Glomerular endothelial cell (primary cell): ENCODE measurements at places on chromosomes 1 and 21.

- DNase-seq, result no peak
Observed at GRCh38 chr1:24735509-24736375, 9.5 kb upstream of the CLIC4 start.

DNA sequence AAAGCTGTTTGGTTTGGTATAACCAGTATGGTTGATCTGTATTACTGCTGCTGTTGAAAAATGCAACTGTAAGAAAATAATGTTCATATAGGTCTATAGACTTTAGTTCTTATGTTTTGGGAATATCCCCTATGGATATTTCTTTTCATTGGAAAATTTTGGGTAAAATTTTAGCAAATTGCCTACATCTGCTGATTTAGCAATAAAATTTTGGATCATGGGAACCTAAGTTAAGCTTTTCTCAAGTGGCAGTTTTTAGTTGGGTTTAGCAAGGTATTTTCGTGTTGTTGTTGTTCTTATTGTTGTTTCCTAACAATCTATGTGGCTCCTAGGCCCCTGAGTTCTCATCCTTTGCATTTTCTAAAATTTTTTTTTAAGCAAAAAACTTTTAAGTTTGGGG is 167.1 kb downstream of the PHTF1 start:
- no peak for DNase-seq

DNA sequence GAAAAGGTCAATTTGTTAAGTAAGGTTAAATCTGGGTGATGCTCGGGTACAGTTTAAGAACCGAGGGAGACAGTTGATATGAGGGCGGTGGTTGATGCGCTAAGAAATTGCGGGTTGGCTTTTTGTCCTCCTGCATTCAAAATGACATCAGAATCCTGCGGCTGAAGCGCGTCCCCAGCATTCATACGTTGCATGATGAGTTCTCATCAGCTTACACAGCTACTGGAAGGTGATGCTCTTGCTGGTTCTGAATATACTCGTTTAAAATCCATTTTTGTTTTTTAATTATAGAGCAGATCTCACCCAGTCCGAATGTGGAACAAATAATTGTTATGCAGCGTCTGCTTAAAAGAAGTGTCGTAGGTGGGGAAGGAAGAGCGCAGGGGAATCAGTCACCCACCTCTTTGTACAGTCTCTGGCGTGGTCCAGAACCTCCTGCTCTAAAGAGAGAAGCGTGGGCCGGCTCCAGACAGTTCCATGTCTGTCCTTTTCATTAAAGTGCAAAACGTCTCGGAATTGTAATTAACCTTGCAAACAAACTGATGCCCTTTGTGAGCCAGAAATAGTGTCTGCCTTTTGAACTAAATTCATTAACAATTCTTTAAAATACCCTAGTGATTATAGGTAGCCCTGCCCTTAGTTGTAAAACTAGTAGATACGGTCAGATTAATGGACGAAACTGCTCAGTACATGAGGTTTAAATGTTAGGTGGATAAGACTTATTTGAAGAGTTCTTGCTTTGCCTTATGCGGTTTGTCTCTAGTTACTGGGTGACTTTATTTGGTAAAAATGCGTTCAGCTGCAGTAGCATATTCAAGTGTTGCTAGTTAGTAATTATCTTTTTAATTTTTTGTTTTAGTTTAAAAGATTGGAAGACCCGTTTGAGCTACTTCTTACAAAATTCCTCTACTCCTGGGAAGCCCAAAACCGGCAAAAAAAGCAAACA is 741 bp downstream of the RGS2 start:
- no peak for DNase-seq

GRCh38 chr1:93675931-93676330 is 5.7 kb downstream of the BCAR3 start:
- no peak for DNase-seq

- no peak for DNase-seq
Observed at GRCh38 chr1:201164645-201165044, 10.4 kb upstream of the TMEM9 start.

- no peak for DNase-seq
Observed at GRCh38 chr1:5910666-5911065, 81.6 kb downstream of the NPHP4 start.

DNA sequence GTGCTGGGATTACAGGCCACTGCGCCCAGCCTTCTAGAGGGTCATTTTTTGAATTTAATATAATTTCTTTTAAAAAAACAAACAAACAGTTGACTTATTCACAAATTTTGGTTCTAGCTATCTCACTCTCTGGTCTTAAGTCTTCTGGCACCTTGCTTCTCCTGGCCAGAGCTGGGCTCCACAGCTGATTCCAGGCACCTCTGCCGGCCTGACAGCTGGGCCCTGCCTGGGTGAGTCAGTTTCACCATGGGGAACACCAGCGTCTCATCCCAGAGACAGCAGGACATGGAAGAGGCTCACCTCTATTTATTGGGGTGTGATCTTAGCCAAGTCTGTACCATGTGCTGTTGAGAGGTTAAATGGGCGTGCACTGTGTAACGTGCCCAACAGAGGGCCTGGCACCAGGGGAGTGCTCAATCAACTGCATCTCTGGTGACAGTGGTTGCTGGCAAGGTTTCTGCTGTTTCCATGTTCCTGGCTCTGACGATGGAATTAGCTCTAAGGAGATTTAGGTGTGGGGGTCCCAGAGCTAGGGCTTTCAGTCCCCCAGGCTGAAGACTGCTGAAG is 956 bp downstream of the CPLANE2 start:
- DNase-seq, result no peak

DNA sequence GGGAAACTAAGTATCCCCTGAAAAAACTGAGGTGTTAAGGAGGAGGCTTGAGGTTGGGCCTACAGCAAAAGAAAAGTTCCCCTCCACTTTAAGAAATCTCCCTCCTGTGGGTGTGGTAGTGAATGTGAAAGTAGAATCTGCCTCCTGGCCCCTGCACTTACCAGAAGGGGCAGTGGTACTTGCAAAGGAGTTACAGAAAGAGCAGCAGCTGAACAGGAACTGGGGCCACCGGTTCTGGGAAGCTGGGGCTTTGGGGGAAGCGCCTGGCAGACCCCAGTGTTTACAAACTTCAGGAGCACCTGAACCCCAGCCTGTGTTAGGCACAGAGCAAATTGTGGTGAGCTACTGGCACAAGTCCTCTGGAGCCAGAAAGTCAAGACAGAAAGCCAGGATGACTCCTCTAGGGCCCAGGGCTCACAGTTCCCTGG is 250.2 kb upstream of the FGGY start:
- DNase-seq, result no peak

GRCh38 chr21:36200081-36200561 is 43.5 kb downstream of the DOP1B start:
- no peak for DNase-seq

GRCh38 chr1:204331847-204332487 is 27.8 kb downstream of the PLEKHA6 start:
- DNase-seq, result no peak

DNA sequence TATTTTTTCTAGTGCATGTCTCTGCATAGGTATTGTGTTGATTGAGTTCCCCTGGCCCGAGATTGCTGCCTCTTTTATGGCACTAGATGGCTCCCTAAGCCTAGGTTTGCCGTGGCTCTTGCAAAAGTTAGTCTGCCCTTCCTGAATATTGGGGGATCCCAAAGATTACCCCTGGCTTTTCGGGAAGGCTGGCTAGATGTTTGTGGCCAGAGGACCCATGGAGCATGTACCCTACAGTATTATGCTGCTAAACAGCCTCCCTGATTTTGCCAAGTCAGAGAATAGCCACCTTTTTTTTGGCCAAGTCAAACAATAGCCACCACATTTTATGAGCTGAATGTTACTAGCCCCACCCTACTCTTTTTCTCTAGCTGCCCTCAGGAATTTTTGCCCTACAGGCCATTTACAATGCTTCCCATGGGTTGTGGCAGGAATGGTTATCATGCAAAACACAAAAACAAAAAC is 343.2 kb downstream of the OLFM3 start:
- DNase-seq, result no peak

DNA sequence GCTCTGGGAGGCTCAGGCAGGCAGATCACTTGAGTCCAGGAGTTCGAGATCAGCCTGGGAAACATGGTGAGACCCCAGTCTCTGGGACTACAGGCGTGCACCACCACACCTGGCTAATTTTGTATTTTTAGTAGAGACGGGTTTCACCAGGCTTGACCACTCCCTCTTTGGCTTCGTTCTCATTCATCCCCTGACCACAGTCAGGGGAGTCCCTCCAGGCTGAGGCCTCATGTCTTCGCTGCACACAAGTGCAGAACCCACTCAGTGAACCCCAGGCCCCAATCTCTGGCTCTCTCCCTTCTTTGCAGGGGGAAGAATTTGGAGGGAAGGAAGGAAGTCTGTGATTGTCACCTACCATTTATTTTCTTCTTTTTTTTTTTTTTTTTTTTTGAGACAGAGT is 9.2 kb upstream of the RPS6KA1 start:
- DNase-seq, result no peak

GRCh38 chr21:44353191-44353970 is at the start of gene TRPM2:
Gene TRPM2 (plus strand): TSS chr21:44353621. CDS start chr21:44353701, 80 bp downstream.
- no peak for DNase-seq

GRCh38 chr1:25616987-25617624 is 515 bp downstream of the MAN1C1 start:
- no peak for DNase-seq

- DNase-seq, result no peak
Observed at GRCh38 chr1:109770331-109771095, 6.8 kb upstream of the EPS8L3 start.

- no peak for DNase-seq
Observed at GRCh38 chr1:226809785-226810571, 60.4 kb upstream of the PSEN2 start.

GRCh38 chr1:245583081-245583480 is 428.3 kb downstream of the KIF26B start:
- DNase-seq, result no peak

DNA sequence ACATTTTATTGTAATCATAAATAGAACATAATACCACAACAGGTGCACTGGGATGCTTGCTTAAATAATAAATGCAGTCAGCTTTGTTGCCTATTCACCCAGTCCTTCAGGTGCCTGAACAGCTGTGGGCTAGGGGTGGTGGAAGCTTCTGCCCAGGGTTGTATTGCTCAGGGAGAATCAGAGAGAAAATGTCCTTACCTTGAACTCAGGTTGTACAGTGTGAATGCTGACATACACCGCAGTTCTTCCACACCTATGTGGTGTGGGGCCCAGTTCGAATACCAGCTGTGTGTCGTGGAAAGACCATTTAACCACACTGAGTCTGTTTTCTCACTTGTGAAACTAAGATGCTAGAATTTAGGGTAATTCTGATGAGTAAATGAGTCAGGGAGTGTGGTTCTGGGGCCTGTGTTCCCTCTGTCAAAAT is 115.7 kb upstream of the ATP1A1 start:
- no peak for DNase-seq

DNA sequence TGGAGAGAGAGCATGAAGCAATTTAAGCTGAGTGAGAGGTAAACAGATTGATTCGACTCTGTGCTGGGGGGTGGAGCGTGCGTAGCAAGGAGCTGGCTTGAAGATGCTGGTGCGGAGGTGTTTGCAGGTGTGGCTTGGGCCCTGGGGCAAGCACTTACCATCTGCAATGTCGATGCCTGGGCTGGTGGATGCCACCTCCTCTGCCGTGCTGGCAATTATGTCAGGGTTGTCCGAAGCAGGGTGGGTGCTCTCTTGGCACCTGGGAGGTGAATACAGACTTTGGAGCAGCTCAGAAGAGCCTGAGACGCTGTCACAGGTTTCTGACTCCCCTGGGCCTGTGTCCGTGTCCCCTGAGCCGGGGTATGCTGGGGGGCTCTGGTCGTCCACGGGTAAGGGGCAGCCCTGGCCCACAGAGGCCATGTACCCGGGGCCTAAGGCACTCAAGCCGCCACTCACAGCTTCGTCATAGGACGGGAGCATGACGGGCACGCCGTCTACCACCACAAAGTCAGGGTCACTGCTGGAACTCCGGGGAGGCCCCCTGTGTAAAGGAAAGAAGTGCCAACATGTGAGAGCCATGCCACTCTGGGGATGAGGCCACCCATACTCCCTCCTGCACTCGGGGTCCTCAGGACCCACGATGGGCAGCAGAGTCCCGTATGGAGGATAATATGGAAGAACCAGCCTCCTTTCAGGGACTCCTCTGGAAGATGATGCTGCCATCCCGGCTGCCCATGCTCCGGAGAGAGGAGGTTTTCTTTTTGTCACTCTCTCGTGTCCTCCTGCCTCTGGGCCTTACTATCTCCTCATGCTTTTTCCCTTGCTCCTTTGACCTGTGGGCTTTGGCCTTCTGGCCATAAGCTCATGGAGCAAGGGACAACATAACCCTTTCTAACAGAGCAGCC is 80.3 kb upstream of the TLR5 start:
- no peak for DNase-seq

- DNase-seq, result no peak
Observed at GRCh38 chr1:18581420-18581880, 49.2 kb upstream of the PAX7 start.
